ENCODE measurements at places on chromosomes 12 and 14.
A peak's percentile ranks its signal among the peaks of the same experiment; 100 is the strongest.

- H3K27ac ChIP-seq: no peak overlapping the region
- no peaks in the 10 kb centered on the region for H3K27me3 ChIP-seq
- no peak overlapping the region for H3K4me3 ChIP-seq
- DNase-seq: no peak
- H3K36me3 ChIP-seq: no peaks in the 10 kb centered on the region
These were observed 40.7 kb downstream of the TMTC1 start for GRCh38 chr12:29743077-29743476.

DNA sequence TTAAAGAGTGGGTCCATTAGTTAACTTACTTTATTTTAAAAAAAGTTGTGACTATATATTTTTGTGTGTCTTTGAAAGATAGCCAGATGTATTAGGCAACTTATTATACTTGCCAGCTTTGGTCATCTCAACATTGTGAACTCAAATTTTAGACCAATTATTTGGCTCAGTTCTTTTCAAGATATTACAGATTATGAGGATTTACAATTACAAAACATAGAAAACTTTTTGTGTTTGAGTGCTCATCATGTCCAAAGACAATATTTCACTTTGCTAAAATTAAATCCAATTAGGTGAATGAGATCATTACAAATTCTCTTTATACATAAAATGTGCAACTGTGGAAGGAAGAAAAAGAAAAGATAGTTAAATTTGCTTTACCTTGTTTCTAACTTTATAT, 18.3 kb upstream of the PDE3A start:
- H3K4me3 ChIP-seq: no peak overlapping the region
- no peak for DNase-seq
- H3K4me1 ChIP-seq: no peaks in the 10 kb centered on the region
- no peaks in the 10 kb centered on the region for H3K27me3 ChIP-seq

DNA sequence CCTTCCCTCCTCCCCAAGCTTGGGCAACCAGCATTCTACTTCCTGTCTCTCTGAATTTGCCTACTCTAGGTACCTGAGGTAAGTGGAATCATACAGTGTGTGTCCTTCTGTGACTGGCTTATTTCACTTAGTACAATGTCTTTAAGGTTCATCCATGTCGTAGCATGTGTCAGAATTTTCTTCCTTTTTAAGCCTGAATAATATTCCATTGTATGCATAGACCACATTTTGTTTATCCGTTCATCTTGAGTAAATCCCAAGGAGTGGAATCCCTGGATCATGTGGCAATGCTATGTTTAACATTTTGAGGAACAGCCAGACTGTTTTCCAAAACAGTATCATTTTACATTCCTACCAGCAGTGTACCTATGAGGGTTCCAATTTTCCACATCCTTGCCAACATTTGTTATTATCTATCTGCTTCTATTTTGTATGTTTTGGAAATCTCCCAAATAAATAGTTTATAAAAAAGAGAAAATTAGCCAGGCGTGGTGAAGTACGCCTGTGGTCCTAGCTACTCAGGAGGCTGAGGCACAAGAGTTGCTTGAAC, 12.4 kb downstream of the HSP90AA1 start:
- H3K27me3 ChIP-seq: no peaks in the 10 kb centered on the region
- DNase-seq: no peak
- H3K27ac ChIP-seq: no peak overlapping the region
- H3K36me3 ChIP-seq: peaks cover 29% of the 10 kb centered on the region

GRCh38 chr12:91413581-91414546, 231.2 kb upstream of the DCN start:
- no peaks in the 10 kb centered on the region for H3K4me1 ChIP-seq
- H3K36me3 ChIP-seq: no peaks in the 10 kb centered on the region

DNA sequence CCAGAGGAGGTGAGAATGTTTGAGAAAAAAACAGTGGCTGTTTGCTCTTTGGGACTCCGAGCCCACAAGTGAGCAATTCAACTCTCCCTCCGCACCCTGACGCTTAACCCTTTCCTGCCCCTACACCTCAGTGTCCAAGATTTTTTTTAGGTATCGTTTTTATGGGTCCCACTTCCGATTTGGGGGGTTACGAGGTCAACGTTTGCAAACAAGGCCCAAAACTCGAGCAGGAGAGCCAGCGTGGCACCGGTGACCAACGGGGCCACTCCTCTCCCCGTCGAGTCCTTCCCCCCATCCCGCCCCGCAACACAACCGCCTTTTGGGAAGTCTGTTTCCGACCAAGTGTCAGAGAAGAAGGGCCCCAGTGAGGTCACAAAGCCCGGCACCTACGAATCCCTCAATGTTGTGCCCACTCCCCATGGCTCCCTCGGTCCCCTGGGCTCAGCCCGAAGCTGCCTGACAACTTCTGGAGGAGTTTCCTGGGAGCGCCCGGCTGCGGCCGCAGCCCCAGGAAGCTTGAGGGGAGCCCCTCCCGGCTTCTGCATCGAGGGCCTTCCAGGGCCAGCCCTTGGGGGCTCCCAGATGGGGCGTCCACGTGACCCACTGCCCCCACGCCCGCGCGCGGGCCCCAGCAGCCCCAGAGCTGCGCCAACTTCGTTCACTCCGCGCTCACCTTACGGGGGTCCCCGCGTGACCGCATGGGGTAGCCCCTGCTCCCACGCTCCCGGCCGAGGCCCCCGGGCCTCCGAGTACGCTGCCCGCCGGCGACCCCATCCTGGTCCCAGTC, 1.2 kb downstream of the CDK2AP1 start:
- H3K4me3 ChIP-seq: peak overlapping the region; percentile 84
- no peaks in the 10 kb centered on the region for H3K36me3 ChIP-seq
- no peak for DNase-seq
- peak overlapping the region; percentile 88 for H3K27ac ChIP-seq

DNA sequence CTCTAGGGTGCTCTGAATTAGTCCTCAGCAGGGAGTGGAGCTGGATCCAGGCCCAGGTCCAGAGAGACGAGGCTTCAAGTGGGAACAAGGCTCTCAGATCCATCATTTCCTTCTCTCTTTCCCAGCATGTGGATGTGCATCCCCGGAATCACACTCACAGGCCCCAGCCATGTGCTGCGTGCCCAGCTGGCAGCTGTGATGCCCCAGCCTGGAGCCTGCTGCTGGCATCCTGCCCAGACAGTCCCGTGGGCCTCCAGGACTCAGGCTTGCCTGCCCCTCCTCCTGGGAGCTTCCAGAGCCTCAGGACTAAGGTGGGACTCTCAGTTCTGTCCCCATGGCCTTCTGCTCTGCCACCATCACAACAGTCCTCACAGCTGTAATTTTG, 6.2 kb upstream of the KRT84 start:
- no peak for DNase-seq
- no peak overlapping the region for H3K27ac ChIP-seq
- no peak overlapping the region for H3K4me3 ChIP-seq
- H3K4me1 ChIP-seq: no peaks in the 10 kb centered on the region
- peaks cover 7% of the 10 kb centered on the region for H3K27me3 ChIP-seq
- H3K36me3 ChIP-seq: no peaks in the 10 kb centered on the region
